Activated T-cell treated with anti-CD3 and anti-CD28 coated beads for 4 hours (primary cell): ENCODE measurements at places on chromosomes 6 and 20.

DNA sequence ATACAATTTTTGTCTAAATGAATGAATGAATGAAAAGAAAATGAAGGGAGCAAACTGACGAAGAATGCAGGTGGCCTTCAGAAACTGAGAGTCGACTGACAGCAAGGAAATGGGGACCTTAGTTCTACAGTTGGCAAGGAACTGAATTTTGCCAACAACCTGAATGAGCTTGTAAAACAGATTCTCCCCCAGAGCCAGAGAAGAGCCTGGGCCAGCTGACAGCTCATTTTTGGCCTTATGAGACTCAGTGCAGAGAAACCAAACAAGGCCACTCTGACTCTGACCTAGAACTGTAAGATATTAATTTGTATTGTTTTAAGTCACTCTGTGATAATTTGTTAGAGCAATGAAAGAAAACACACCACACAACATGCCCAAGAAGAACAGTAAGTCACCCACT, 21.8 kb downstream of the MAN1A1 start:
- DNase-seq: no peak

DNA sequence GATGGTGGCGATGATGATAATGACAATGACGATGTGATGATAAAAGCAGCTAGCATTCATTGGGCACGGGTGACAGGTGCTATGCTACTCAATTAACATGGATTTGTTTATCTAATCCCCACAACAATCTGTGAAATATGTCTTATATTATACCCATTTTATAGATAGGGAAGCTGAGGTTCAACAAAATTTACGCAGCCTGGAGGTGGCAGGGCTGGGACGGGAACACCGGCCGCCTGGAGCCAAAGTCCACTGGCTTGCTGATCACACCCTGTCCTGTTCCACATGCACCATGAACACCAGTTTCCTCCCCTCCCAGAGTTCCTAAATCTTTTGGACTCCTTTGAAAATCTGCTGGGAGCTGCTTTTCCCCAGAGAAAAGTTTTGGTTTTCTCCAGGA, 23.0 kb downstream of the RIMS4 start:
- no peak for DNase-seq

DNA sequence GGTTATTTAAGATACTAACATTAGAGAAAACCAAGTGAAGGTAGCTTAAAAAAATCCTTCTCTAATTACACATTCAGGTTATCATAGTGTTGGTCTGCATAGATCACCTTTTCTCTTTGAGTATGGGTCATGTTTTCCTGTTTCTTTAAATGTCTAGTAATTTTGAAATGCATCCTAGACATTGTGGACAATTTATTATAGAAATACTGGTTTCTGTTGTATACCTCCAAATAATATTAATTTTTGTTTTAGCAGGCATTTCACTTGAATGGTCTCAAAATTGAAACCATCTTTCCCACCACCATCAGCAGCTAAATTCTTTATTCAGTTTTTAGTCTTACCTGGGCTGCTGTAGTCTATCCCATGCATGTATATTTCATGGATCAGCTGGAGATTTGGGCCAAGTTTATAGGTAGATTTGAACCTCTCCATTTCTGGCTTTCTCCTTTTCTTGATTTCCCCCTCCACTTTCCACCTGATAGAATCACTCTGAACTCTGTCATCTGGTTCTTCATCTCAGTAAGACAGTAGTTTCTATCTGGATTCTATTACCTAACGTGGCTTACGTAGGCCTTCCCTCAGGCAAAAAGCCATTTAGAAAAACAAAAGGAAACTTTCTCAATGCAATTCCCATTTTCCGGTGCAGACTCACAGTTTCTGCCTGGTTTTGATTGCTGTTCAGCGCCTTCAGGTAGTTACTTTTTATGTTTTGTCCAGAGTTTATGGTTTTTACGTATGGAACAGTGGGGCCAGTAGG, 52.3 kb downstream of the ZFAND3 start:
- no peak for DNase-seq

DNA sequence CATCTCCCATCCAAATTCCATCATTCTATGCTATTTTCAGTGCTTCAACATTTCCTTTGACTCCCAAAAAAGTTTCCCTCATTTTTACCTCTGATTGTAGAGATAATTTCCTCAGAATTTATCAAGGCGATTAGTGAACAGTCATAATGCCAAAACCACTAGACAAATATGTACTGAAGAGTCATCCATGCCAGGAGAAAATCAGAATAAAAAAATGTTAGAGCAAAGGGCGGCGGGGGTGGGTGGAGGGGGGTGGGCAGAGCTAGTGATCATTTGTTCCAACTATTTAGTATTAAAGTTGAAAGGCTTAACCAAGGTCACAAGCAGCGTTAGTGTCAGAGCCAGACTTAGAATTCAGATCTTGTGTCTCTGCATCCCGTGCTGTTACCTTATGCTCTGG, 5.3 kb upstream of the ADGRF5 start:
- DNase-seq: no peak

- peak; percentile 58 for DNase-seq
These were observed 39.7 kb upstream of the TULP1 start for GRCh38 chr6:35552285-35552917.

DNA sequence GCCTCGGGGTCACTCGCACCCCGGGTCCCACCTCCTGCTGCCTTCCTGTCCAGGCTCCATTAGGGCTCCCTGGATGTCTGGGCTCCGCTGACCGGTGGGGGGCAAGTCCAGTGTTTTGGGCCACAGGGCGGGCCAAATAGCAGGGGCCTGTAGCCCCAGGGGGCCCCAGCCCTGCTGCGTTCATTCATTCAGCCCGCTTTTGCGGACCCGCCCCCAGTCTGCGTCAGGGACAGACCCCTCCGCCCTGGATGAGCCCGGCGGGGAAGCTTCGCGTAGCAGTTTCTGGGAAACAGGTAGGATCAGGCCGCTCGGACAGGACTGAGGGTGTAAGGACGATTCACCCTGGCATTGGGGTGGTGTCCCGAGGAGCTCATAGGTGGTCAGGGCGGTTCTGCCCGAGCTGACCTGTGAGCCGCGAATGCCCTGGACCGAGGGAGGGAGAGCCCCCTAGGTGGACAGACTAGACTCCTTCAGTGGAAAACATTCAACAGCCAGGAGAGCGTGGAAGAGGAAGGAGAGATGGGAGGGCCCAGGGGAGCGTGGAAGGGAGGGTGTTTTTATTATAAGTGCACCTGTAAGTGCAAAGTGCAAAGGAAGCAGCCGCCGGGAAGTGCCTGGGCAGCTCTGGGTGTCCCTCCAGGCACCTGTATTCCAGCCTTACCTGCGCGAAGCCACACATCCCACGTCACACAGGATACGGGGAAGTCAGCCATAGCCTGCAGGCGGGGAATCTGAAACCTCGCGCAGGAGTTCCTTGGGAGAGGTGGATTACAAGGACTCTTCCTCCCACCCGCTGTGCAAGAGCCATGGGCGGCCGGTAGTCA, 662 bp downstream of the ENTPD6 start:
- no peak for DNase-seq

- DNase-seq: no peak
These were observed 28.3 kb upstream of the HACE1 start for GRCh38 chr6:104888066-104888465.

DNA sequence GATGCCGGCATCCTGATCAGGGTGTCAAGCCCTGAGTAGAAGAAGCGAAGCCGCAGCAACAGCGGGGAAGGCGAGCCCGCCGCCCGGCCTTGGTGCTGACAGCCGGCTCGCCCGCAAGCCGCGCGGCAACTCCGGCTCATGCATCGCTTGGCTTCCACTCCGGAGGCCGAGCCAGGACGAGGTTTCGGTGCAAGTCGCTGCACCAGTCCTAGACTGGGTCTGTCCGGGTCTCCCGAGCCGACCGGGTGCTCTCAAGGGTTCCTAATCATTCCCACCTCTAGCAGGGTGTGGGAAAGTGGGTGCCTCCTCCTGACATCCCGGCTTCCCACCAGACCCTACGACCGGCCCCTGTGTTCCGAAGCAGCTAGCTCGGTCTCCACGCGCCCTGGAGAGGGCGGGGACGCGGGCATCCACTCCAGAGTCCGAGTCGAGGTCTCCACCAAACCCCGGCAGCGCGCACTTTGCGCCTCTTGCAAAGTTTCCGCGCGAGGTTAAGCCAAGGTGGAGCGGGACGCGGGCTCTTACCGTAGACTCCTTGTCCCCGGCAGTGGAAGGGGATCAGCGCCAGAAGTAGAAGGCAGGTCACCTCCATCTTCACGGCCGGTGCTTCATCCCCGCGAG, 1.4 kb downstream of the MDGA1 start:
- DNase-seq: no peak

- no peak for DNase-seq
These were observed 80.1 kb downstream of the PXDC1 start for GRCh38 chr6:3671382-3671781.

DNA sequence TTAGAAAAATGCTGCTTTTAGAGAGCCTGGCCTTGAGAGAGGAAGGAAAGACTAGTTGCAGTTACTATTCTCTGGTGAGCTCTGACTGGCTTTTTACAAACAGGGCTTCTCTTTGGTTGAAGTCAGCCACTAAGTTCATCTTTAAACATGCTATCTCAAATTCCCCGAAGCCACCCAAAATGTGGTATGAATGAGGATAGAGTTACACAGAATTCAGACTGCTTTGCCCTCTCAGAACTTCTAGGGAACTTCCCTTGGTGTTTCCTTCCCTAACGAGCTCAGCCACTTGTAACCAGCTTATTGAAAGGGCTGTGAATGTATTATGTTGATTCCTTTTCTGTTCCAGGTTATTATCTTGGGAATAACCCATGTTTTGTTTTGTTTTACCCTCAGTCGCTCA, 73.5 kb downstream of the EFHC1 start:
- no peak for DNase-seq

DNA sequence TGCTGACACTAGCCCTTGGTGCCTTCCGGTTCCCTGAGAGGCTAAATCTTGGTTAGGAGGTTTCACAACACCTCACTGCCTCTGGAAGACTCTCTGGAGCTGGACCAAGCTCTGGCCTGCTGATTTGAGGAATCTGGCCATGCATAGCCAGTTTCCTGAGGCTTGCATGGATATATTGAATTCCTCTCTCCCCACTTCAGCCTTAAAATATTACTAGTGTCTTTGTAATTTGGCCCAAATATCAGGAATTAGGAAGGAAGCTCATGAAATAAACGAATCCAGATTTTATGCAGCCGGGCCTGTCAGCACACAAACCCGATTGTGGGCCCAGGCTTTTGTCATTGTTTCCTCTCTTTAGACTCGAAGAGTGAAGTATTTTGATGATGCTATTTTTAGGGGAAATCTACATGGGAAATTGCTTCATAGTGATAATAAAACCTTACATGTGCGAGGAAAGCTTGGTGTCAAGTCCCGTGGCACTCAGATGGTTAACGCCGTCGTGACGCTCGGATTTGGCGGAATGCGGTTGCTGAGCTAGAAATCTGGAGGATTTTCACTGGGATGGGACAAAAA, 144.4 kb downstream of the PHACTR3 start:
- no peak for DNase-seq

GRCh38 chr20:36281785-36282380, 24.3 kb upstream of the DLGAP4 start:
- DNase-seq: no peak

DNA sequence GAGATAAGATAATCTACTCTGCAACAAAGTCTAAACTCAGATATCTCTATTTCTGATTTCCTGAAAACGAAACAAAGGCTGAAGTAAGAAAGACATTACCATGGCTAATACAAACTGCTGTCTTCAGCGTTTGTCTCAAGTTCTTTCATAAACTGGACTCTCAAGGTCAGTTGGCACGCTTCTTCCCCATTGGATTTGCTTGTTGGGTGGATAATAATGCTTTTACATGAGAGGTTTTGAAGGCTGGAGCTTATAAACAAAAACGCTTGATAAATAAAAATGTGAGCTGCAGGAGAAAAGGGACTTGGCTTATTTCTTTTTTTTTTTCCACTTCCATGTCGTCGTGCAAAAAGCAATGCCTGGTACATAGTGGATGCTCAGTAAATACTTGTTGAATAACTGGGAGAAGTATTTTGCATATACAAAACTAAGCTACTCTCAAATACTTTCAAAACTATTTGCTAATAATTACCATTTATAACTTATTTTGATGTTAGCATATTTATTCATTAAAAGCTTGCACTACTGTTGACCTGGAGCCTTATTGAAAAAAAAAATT, 65.7 kb upstream of the EEF1A1 start:
- no peak for DNase-seq

GRCh38 chr6:163347021-163347446, 67.5 kb upstream of the QKI start:
- DNase-seq: no peak

DNA sequence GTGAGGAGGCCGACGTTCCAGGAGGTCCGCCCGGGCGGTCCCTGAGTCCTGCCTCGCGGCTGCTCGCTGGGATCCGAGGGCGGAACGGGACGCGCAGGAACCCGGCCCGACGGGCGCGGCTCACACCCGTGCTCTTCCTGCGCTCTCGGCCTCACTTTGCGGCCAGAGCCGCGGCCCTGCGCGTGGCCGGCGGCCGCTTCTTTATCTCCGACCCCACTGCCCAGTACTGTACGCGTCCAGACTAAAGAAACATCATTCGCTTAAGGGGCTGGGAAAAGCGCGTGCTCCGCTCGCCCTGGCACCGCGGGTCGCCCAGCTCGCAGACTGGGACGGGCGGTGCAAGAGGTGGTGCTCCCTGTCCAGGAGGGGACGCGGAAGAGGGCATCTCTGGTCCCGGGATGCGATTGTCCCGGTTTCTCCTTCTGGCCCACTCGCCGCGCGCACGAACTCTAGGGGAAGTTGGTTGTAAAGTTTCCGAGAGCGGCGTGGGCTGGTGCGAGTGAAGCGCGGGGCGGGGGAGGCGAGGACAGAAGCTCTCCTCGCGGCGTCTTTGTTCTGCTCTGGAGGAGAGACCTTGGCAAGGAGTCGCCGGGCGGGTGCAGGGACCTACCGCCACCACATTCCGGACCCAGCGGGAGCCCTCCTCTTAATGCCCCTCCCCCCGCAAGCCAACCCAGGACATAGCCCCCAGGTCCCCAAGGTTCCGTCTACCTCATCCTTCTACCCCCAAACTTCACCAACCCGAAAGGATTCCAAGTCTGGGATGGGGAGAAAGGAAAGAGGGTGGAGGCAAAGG, 71.0 kb downstream of the SOX4 start:
- DNase-seq: no peak

GRCh38 chr6:7542065-7542873, 798 bp downstream of the DSP start:
- DNase-seq: no peak

DNA sequence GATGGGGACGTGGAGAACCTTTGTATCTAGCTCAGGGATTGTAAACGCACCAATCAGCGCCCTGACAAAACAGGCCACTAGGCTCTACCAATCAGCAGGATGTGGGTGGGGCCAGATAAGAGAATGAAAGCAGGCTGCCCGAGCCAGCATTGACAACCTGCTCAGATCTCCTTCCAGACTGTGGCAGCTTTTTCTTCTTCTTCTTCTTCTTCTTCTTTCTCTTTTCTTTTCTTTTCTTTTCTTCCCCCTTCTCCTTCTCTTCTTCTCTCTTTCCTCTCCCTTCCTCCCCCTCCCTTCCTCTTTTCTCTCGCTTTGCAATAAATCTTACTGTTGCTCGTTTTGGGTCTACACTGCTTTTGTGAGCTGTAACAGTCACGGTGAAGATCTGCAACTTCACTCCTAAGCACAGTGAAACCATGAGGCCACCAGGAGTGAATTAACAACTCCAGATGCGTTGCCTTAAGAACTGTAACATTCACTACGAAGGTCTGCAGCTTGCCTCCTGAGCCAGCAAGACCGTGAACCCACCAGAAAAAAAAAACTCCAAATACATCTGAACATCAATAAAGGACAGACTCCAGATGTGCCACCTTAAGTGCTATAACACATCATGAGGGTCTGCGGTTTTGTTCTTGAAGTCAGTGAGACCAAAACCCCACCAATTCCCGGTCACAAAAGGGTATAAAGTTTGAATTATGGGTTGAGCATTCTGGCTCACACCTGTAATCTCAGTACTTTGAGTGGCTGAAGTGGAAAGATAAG, 19.6 kb upstream of the SERPINB1 start:
- no peak for DNase-seq

GRCh38 chr20:63895202-63895951, 451 bp downstream of the DNAJC5 start:
- DNase-seq: no peak
